Spinal cord (tissue), 10 donors: ENCODE measurements at places on chromosomes 6 and 20. TPM values are rescaled to one million over a fixed set of nuclear protein-coding genes. Genes with fewer than 3 reads are reported as not detected.

MARCKS gene
- 308 TPM for total RNA-seq

MYB gene
- 3.9 TPM for total RNA-seq

KIF25 gene
- not detected for total RNA-seq

HSD17B8 gene
- total RNA-seq: 7.8 TPM

PACRG gene
- 15.4 TPM for total RNA-seq

TAGAP gene
- total RNA-seq: 3.3 TPM

RBCK1 gene
- total RNA-seq: 22.5 TPM

OPN5 gene
- 0.10 TPM for total RNA-seq

SLC35D3 gene
- total RNA-seq: 0.99 TPM

TMEM74B gene
- total RNA-seq: 6.2 TPM

DEF6 gene
- 4.9 TPM for total RNA-seq

KCNS1 gene
- total RNA-seq: 4.0 TPM

DNAH8 gene
- 0.06 TPM for total RNA-seq

THBS2 gene
- total RNA-seq: 94.3 TPM

C6orf118 gene
- total RNA-seq: 20.7 TPM

NECAB3 gene
- 36.4 TPM for total RNA-seq

CHRNA4 gene
- 5.5 TPM for total RNA-seq

DZANK1 gene
- total RNA-seq: 5.8 TPM

ATP9A gene
- 187 TPM for total RNA-seq

TTLL9 gene
- total RNA-seq: 5.1 TPM

COL9A3 gene
- total RNA-seq: 33.5 TPM

IBTK gene
- total RNA-seq: 83.6 TPM

GSTA3 gene
- total RNA-seq: 4.4 TPM

CASS4 gene
- 1.3 TPM for total RNA-seq

CD24 gene
- 110 TPM for total RNA-seq

COL12A1 gene
- total RNA-seq: 254 TPM

CNKSR3 gene
- total RNA-seq: 4.9 TPM

OVOL2 gene
- total RNA-seq: 0.40 TPM

MLIP gene
- total RNA-seq: 28.6 TPM

TBXT gene
- total RNA-seq: not detected

LY6G6C gene
- not detected for total RNA-seq

PCED1A gene
- 46.7 TPM for total RNA-seq

TMEM200A gene
- total RNA-seq: 13.6 TPM

TSBP1 gene
- total RNA-seq: not detected

ID4 gene
- 109 TPM for total RNA-seq

TNXB gene
- total RNA-seq: 53.9 TPM

ZC3H12D gene
- 0.72 TPM for total RNA-seq

SLC24A3 gene
- total RNA-seq: 17.5 TPM

TLDC2 gene
- total RNA-seq: 0.40 TPM

GUCA1A gene
- 1.9 TPM for total RNA-seq

MEP1A gene
- total RNA-seq: 0.06 TPM

RGS17 gene
- 40.8 TPM for total RNA-seq
